Fibroblast of the aortic adventitia (primary cell): ENCODE measurements at places on chromosomes 5 and 9.

- DNase-seq, result no peak
Observed at GRCh38 chr5:90548069-90548593, 10.5 kb upstream of the ADGRV1 start.

DNA sequence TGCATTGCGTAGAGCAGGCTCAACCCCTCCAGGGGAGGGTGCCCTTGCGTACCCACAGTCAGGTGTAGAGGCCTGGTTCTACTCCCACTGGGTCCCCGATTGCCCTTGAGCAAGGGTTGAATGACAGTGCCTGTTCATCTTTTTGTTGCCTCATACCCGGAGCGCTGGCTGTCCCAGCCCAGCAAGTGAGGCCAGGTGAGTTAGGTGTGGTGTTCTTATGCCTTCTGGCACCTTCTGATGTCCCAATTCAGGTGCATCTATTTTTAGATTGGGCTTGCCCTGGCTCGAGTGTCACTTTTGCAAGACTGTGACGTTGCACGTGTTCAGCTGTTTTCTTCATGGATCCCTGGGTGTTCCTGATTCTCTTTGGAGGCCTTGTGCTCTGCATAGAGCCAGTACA lies 257.8 kb downstream of the GOLPH3 start:
- DNase-seq, result no peak

- DNase-seq, result no peak
Observed at GRCh38 chr5:34057118-34057517, 14.1 kb upstream of the C1QTNF3 start.

DNA sequence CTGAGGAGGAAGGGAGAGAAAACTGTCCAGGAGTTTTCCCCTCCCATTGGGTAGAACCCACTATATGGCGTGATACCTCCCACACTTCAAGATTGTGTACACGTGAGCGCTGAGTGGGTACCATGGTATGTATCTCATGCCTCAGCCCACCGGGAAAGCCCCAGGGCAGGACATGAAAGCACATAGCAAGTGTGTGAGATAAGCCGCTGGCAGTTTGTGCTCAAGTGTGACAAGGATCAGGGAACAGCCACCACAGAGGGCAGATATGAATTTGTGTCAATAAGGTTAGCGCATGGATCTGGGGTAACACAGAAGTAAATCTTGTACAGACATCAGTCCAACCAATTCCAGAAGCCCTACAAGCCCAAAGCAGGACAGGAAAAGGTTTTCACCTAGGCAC lies 42.6 kb upstream of the NAA35 start:
- no peak for DNase-seq

- DNase-seq, result no peak
Observed at GRCh38 chr9:17622141-17622540, 43.3 kb downstream of the SH3GL2 start.

DNA sequence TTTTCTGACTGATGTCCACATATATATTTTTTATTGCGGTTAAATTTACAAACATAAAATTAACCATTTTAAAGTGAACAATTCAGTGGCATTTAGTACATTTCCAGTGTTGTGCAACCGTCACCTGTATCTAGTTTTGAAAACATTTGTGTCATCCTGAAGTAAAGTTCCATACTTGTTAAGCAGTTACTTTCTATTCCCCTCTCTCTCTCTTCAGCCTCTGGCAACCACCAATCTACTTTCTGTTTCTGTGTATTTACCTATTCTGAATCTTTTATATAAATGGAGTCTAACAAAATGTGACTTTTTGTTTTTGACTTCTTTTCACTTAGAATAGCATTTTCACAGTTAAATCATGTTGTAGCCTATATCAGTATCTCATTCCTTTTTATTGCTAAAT lies 480.1 kb upstream of the SMARCA2 start:
- no peak for DNase-seq

- DNase-seq, result no peak
Observed at GRCh38 chr9:108104991-108105390, 615.4 kb upstream of the KLF4 start.

- no peak for DNase-seq
Observed at GRCh38 chr9:29160763-29161353, 1587.6 kb upstream of the C9orf72 start.

DNA sequence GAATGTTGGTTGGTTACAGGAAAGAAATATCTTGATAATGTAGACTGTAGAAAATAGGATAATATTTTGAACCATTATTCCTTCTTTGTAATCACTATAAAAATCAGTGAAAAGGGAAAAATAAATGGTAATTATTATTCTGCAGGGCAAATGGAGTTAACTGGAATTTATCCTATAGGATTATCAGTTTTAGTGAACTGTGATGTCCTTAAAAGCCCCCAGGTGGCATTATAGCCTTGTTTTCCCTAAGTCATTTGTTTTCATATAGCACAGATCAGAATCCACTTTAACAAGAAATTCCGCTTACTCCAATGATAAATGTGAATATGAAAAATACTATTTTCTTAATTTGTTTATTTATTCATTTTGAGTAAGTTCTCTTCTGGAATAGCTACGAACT lies 26.2 kb upstream of the WDR41 start:
- peak; percentile 17 for DNase-seq

DNA sequence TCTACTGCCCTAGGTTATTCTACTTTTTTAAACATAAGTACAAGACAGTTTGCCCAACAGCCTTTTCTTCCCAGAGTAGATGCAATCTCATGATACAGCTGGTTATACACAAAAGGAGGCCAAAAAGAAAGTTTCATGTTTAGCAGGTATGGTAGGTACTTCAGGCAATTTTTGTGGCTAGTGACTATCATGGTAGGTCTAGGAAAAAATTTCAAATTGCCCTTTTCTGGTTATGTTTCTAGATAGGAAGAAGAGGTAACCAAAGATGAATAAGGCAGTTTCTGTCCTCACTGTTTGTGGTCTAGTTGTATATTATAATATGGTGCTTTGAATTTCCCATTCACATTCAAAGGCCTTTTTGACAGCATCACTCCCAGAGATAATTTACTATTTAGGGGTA lies 19.7 kb downstream of the MEGF9 start:
- DNase-seq, result no peak

DNA sequence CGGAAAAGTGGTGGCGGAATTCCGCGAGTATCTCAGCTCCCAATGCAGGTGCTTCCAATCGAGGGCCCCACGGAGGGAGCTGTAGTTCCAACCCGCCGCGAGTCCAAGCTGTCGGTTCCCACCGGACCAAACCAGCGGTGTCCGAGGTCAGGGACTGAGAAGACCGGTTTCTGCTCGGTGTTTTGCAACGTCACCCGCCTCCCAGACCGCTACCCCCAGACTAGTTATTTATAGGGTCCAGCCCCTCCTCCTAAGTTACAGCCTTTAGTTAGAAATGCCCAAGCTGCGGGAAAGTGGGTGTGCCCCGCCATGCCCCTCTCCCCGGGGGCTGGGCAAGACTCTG lies 677 bp upstream of the MYORG start:
- DNase-seq, result no peak

DNA sequence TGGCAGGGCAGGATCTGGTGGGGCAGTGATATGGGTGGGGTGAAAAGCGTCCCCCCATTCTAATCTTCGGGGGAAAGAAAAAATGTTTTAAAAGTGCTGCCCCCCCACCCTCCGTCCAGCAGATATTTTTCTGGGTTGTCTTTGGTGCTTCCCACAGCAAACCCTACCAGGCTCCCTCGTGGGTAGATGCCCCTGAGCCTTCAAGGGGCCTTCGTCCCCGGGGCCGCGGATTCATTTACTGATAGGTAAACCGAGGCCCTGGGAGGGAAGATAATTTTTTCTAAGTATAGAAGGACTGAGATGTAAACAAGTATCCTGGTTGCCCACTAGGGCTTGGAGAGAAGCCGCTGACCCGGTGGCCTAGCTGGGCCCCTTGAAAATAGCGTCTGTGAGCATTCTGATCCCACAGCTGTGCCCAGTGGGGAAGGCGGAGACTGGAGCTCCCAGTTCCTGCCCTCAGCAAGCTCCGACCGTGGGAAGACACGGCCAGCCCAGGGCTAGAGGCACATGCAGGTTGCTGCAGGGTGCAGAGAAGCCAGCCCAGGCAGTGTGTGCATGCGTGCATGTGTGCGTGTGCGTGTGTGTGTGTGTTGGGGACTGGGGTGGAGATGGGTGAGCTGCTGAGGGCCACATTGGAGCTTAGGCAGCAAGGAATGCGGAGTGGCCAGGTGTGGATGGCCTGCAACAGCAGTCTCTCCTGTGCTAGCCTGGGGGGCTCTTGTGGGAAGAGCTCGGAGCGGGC lies 6.0 kb upstream of the RXRA start:
- no peak for DNase-seq

DNA sequence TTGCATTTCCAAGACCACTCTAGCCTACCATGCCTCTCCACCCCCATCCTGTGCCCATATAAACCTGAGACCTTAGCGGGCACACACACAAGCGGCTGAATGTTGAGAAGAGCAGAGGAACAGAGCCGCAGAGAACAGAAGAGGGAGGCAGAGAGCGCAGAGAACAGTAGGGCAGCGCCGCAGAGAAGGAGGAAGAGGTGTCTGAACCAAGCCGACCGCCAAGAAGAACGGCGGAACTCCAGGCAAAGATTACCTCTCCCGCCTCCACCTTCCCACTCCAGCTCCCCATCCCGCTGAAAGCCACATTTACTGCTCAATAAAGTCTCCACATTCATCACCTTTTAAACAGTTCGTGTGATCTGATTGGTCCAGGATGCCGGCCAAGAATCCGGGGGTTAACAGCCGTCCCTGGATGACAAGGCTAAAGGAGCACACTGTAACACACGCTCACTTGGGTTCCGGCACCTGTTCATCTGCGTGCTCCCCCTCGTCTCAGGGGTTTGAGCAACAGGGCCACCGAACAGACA lies 33.2 kb downstream of the GRIN3A start:
- no peak for DNase-seq

- DNase-seq, result no peak
Observed at GRCh38 chr9:28342815-28343338, 769.6 kb upstream of the C9orf72 start.

DNA sequence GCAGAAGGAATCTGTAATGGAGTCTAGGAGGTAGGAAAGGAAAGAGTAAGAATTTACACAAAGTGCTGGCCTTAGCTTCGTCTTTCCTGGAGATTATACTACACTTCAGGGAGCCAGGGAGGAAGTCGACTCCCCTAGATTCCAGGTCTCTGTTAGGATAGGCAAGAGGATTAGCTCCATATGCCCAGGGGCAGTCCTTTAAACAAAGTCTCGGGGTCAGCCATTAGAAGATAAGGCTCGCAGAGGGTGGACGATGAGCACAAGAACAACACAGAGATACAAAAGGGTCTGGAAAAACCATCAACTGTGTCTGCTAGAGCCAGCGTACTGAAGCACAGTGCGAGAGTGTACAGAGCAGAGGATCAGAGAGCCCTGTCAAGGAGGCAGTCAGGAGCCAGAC lies 344.7 kb upstream of the TNC start:
- DNase-seq, result no peak

- DNase-seq, result no peak
Observed at GRCh38 chr5:158305861-158306260, 446.9 kb upstream of the CLINT1 start.
